Activated CD8-positive, alpha-beta memory T cell treated with anti-CD3 and anti-CD28 coated beads for 48 hours (primary cell): ENCODE measurements at places on chromosomes 7 and 10.

GRCh38 chr10:77608281-77608680, 29.3 kb downstream of the KCNMA1 start:
- DNase-seq: no peak

GRCh38 chr10:99850021-99850766, 67.8 kb downstream of the ABCC2 start:
- DNase-seq: no peak

DNA sequence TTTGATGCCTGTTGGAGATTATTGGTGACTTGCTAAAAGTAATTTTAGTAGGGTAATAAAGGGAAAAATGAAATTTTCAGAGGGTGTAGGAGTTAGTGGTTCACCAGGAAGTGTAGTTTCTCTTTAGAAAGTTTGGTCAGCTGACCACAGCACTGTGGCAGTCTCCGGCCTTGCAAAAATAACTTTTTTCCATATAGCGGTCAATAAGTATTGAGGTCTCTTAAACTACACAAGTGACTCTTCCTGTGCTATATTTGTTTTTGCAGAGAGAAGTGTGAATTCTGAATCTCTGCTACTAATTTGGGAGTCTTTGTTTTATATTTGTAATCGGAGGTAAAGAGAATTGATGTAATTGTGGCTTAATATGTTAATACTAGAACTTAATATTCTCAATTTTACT, 24.3 kb downstream of the PTPN12 start:
- no peak for DNase-seq

GRCh38 chr10:102410429-102411073, 8.0 kb downstream of the PSD start:
- no peak for DNase-seq

GRCh38 chr10:100319707-100320402, 10.2 kb downstream of the PKD2L1 start:
- DNase-seq: no peak

DNA sequence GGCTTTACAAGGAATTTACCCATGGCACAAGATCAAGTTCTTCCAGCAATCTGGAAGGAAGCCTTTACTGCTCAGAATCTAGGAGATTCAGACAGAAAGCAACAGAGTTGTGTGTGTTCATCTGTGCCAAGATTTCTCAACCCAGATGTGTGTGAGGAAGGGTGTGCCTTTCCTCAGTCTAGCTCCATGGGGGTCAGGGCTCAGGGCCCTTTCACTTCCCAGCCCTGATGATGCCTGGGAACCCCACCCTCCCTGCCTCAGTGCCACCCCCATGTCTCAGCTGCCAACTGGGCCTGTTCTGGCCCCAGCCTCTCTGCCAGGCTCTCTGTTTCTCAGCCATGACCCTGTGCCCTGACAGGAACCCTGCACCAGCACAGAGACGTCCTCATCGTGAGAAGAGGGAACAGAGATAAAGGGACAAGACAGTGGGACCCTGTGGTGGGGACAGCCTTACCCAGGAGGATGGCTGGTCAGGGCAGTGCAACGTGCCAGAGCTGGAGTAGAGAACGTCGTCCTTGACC, 102.0 kb downstream of the VIPR2 start:
- no peak for DNase-seq

- no peak for DNase-seq
Observed at GRCh38 chr7:158996214-158997109, 140.1 kb downstream of the DYNC2I1 start.

DNA sequence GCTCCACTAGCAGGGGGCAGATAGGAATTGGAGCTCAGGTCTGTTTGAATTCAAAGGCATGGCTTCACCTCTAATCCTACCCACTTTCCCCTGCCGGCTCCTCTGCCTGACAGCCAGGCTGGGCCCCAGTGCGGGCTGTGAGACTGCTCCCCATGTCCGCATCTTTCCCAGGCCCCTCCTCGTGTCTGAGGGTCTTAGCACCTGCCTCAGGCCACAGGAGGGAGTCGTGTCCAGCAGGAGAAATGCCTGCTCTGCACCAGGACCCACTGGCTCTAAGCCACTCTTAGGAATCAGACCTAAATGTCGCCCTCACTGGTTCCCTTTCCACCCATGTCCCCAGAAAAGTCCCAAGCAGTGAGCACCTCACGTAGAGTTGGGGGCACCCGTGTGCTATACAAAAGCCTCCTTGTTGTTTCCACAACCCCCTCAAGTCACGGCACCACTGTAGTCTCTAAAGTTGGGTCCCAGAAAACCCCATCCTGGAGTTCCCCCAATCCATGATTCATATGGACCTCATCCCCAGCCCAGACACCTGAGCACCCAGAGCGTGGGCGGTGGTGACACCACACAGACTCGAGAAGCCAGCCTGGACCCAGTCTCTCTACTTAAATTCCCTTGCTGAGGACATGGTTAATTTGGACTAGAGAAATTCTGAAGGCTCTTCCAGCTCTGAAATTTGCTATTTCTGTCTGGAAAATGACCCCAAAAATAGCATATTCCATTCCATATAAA, 466.4 kb upstream of the ZMIZ1 start:
- DNase-seq: no peak

DNA sequence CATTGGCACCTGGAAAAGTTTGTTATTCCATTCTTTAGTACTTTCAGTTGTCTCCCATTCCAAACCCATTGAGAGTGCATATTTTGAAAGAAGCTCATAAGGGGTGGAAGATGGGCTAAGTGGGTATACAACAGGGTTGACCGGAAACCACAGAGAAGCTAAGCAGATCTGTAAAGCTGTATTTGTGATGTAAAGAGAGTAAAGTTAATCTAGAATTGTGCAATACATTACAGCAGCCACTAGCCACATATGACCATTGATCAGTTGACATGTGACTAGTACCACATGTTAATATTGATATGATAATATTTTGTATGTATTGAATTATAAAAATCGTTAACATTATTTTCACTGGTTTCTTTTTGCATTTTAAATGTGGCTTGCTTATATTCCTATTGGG, 4.9 kb upstream of the PNLIP start:
- DNase-seq: no peak

- no peak for DNase-seq
Observed at GRCh38 chr7:44348300-44348699, 22.9 kb upstream of the CAMK2B start.

DNA sequence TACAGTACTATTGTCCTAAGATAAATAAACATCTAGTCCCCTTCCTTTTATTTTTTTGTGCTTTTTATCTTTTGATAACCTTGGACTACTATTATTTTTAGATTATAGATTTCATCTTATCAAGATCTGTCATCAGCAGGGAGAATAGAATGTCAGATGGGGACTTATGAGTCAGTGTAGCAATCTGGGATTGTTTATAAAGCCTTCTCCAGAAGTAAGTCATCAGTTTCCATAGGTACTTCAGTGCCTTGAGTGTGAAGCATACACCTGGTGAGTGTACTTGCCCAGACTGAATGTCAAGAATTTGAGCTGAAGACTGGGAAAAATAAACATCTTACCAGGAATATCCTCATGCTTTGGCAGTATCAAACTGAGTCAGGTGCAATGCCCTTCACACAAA, 2.1 kb downstream of the CASD1 start:
- DNase-seq: no peak

- no peak for DNase-seq
Observed at GRCh38 chr7:2379161-2379560, 24.2 kb upstream of the CHST12 start.

GRCh38 chr10:74377476-74377875, 226.5 kb downstream of the ADK start:
- DNase-seq: no peak

DNA sequence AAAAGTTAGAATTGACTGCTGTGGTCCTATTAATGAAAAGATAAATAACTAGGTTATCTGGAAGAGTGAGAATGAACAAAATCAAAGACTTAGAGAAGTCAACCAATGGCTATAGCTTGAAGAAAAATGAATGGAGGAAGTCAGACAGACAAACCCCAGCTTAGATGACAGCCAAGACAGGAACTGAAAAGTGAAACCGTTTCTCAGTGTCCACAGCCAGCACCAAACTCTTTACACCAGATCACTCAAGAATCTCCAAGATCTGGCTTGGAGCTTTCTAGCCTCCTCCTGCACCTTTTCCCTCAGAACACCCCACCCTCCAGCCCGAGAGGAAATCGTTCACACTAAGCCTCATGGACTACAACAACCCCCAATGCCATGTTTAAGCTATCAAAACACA, 167.0 kb downstream of the SFMBT2 start:
- DNase-seq: no peak
